GM23248 (cell line): ENCODE measurements at places on chromosomes 4 and X. TPM values are rescaled to one million over a fixed set of nuclear protein-coding genes. Genes with fewer than 3 reads are reported as not detected.

Gene FATE1
- total RNA-seq: not detected in 2 replicates

Gene TCEAL6
- not detected in 2 replicates for total RNA-seq

Gene SLC9A6
- 24.5 and 27.0 TPM in 2 replicates for total RNA-seq

Gene PAK3
- total RNA-seq: not detected in 2 replicates

Gene ZDHHC15
- not detected in 2 replicates for total RNA-seq

Gene NONO
- total RNA-seq: 298 and 310 TPM in 2 replicates

Gene NPY5R
- total RNA-seq: not detected in 2 replicates

Gene SRPX
- 53.1 and 75.7 TPM in 2 replicates for total RNA-seq

Gene GAB1
- 6.3 and 7.1 TPM in 2 replicates for total RNA-seq

Gene CT45A10
- not detected in 2 replicates for total RNA-seq

Gene CLDN34
- not detected in 2 replicates for total RNA-seq

Gene CLGN
- total RNA-seq: 0.63 and 5.1 TPM in 2 replicates

DNA sequence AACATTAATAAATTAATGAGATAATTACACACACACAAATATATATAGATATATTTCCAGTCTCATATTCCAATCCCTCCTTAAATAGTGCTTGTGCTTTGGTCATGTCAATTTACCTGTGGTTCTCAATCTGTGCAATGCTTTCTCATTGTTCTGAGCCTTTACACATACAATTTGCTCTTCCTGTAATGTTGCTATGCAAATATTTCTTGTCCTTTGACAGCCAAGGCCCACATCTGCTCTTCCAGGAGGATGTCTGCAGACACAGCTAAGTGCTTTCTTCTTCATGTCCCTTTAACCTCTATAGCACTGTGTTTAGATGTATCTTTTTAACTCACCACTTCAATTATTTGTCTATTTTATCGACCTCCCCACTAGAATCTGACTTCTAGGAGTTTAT is 67.3 kb upstream of the RAPGEF2 start:
- DNase-seq: no peak

DNA sequence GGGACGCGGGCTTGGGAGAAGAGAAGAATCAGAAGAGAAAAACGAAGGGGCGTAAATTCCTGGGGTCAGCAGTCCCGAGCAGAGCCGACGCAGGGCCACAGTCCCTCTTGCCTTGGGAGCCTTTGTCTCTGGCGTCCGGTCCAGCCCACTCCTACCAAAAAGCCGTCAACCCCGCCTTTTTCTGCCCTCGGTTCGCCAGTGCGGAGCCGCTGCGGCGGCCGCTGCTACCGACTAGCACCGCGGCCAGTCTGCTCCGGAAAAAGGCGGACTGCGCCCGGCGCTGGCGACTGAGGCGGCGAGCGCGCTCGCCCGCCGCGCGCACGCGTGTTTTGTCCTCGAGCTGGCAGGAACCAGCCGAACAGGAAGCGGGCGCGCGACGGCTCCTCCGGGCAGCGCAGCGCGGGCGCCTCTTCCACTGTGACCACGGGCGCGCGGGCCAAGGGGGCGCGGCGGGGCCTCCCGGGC is 502 bp downstream of the HNRNPDL start:
- DNase-seq: peak; percentile 81

DNA sequence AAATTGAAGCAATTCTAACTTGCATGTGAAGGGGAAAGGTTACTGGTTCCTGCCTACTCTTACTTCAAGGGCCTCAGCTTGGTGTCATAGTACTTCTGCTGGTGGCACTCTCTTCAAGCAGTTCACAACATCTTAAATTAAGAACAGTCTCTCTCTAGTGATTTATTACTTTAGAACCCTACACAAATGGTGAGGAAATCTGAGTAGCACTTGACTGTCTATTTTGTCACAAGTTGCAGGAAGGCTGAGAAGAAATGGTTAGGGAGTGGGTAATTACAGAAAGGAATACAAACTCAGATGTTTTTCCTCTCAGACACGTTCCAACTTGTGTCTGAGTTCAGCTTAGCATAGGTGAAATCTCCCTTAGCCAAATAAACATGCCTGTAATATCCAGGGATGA is 242.3 kb upstream of the GRIA3 start:
- no peak for DNase-seq

- no peak for DNase-seq
Measured at GRCh38 chrX:1274786-1275185, 6.2 kb downstream of the CSF2RA start.

GRCh38 chr4:153495480-153496193 is 29.5 kb downstream of the TMEM131L start:
- no peak for DNase-seq

DNA sequence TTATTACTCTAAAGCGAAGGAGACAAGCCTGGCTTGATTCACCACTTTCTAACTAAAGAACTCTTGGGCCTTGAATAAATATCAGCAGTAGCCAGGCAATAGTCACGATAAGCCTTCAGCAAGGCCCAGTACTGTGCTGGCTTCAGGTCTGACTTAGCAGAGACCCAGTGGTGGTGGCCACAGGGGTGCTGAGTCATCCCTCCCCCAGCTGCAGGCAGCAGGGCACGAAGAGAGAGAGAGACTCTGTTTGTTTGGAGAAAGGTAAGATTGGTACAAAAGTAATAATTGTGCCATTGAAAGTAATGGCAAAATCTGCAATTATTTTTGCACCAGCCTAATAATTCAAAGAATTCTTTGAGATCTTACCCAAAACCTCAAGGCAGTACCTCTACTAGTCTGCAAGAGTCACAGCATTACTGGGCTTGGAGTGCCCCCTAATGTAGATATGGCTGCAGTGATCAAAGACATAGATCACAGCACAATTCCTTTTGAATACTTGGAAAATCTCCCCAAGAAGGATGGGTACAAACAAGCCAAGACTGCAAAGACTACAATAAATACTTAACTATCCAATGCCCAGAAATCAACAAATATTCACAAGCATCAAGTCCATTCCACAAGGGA is 159.5 kb upstream of the USP38 start:
- peak; percentile 69 for DNase-seq

DNA sequence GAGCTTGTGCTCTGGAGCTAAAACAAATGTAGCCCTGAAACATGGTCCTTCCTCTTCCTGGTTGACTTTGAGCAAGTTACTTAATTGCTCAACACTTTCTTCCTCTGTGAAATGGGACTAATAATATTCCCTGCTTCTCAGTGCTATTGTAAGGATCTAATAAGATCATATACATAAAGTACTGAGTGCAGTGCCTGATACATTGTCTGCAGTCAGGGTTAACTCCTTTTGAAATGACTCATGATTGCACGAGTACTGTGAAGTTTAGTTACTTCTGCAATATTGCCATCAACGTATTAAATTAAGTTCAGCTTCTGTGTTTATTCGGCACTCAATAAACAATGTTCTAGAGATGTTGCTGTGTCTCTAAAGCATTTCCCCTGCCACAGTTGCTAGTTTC is 91.8 kb upstream of the HPRT1 start:
- DNase-seq: no peak

DNA sequence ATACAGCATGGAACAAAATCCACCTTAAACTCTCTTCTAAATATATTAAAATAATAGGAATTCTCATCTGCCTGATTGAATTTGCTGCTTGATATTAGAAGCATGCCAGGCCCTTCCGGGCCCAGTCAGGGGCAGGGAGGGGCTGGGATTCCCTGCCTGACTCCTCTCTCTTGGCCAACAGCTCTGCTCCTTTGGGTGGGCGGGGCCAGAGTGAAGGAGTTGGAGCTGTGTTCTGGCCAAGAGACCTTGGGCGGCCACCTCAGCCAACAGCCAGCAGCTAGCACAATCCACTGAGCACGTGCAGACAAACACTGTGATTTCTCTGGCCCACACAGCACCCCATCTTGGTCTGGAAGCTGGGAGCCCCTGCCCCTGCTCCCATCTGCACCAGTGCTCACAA is 140.3 kb downstream of the PJA1 start:
- peak; percentile 63 for DNase-seq

DNA sequence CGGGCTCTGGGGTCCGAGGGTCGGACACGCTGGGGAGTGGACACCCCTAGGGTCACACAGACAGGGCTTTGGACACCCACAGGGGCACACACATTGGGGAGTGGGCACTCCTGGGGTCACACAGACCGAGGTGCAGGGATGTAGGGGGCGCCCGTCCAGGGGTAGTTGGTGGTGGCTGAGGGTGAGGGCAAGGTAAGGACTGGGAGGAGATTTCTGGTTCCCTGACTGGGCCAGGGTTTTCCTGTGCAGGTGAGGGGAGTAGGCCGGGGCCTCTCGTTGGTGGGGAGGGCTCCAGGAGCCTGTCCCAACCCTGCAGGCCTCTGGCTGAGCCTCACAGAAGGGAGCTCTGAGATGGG is 21.9 kb upstream of the WDR45 start:
- no peak for DNase-seq

- DNase-seq: no peak
Measured at GRCh38 chr4:142144813-142145212, 508.4 kb downstream of the IL15 start.

DNA sequence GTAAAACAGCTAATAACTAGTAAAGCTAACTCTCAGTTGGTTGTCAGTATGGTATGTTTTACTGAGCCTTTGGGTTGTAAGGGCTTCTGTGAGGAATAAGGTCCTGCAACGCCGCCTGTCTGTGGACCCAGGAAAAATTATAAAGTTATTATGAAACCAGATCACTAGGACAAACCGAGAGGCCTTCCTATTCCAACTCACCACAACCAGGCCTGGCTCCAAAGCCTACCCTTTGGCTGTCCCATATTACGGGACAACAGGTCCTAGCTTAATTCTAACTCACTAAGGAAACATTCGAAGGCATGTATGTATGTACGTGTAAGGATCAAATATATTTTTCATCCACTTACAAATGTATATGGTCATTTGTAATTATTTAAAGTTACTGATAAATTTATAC is 1.4 kb downstream of the ANKRD17 start:
- DNase-seq: peak; percentile 91

- peak; percentile 90 for DNase-seq
Measured at GRCh38 chrX:135521405-135522131, 1.1 kb downstream of the INTS6L start.

- no peak for DNase-seq
Measured at GRCh38 chr4:92129408-92129994, 174.3 kb upstream of the GRID2 start.

- no peak for DNase-seq
Measured at GRCh38 chr4:173185847-173186510, 17.4 kb downstream of the GALNT7 start.

DNA sequence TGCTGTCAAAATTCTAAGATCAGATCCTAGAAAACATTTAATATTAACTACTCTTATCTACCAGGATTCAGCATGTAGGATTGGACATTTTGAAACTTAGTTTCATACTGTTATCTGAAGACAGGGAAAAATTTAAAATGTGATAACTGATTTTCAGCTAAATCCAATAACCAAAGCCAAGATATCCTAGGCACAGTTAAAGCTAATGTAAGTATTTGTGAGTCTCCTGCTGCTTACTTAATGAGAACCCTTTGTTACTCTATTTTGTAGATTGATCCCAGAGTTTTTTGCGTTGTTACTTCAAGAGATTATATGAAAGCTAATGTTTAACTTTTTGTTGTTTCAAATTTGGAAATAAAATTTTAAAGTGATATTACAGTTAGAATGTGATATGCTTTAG is 2.0 kb downstream of the CPE start:
- DNase-seq: no peak

- peak; percentile 86 for DNase-seq
Measured at GRCh38 chr4:173509036-173510001, 20.7 kb downstream of the HAND2 start.

DNA sequence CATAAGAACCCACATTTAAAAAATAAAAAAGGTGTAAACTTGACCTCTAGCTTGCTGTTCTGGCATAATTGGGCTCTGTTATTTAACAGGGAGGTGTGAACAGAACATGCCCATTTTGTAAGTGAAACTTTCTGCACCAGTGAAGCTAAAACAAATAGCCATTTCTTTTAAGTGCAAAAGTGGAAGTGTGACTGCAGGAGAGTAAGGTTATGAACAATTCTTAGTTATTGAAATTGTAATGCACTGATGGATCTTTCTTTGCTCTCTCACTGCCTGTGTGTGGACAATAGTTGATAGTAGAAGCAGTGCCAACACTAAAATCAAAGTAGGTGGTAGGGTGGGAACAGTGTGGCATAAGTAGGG is 12.6 kb downstream of the P2RY10 start:
- no peak for DNase-seq

- peak; percentile 1 for DNase-seq
Measured at GRCh38 chr4:45317276-45317675, 590.9 kb upstream of the GNPDA2 start.

DNA sequence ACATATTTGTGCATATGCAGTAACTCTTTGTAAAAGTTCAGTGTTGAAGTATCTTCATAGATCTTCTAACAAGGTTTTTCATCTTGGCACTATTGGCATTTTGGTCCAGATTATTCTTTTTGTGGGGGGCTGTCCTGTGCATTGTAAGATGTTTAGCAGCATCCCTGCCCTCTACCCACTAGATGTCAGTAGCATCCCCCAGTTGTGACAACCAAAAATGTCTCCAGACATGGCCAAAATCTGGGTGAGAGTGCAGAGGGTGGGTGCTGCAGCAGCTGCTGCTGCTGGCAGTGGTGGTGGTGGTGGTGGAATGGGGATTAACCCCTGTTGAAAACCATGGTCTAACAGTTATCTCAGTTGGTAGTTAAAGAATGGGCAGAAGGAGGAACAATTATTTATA is 370.0 kb downstream of the GPAT3 start:
- DNase-seq: no peak

GRCh38 chr4:183508697-183509335 is 4.0 kb downstream of the ING2 start:
- peak; percentile 12 for DNase-seq

- DNase-seq: no peak
Measured at GRCh38 chr4:41454423-41454822, 83.5 kb upstream of the LIMCH1 start.

GRCh38 chr4:93475730-93476129 is 352.8 kb upstream of the ATOH1 start:
- no peak for DNase-seq

GRCh38 chr4:93334003-93334402 is 494.6 kb upstream of the ATOH1 start:
- DNase-seq: no peak

GRCh38 chr4:79338148-79338547 is 12.3 kb upstream of the NAA11 start:
- no peak for DNase-seq

DNA sequence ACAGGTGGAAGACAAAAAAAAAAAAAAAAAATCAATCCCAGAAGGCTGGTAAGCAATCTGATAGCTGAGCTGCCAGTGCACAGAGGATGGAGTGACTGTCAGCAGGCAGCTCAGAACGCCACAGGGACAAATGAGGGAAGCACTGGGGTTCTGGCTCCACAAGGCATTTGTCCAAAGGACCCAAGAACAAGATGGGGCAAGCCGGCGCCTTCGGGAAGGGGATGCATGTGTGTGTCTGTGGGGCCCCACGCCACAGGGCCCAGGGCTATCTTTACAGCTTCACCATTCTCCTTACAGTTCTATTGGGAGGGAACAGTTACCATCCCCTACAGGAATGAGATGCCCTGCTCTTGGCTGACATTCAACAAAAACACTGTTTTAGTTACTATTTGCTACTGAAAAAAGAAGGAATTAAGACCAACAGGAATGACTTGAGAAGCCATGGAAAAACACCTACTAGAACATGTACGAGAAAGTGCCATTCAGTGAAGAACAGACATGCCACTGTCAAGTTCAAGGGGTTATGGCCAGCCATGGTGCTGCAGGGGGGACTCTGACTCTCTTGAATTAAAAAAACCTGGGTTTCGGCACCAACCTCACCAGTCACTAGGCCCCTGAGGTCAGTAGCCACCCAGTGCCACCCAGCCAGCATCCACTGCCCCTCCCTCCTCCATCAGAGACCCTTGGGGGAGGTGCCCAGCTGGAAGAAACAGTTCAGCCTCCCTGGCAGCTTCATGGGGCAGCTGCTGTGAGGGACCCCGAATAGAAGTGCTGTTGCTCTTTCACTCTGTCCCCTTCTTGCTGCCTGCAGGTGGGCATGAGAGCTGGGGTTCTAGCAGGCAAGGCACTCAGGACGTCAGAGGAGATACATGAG is 18.5 kb downstream of the WDR1 start:
- peak; percentile 25 for DNase-seq
